ENCODE measurements at places on chromosomes 2 and 18.

- DNase-seq = no peak
These were observed 308.3 kb upstream of the EPAS1 start for GRCh38 chr2:45988879-45989278.

- no peak for DNase-seq
These were observed 62.0 kb upstream of the CAB39 start for GRCh38 chr2:230650585-230651137.

GRCh38 chr2:71306762-71307161 lies 24.8 kb upstream of the ZNF638 start:
- no peak for DNase-seq

DNA sequence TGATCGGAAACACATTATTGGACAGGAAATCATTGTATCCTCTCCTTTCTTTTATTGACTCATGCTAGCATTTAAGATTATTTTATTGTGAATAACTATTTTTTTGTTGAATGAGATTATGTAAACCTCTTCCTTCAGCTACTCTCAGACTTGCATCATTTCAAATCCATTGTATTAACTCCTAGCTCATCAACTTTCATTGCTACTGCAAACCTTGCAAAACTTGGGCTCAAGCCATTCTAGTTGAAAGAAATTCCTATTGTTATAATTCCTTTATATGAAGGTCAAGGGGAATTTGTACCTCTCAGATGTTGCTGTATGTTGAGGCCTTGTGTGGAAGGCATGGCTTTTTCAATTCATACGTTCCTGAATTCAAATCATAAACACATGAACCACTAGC lies 1764.6 kb downstream of the SUCLG1 start:
- DNase-seq = no peak

- no peak for DNase-seq
These were observed 181.8 kb downstream of the PHLPP1 start for GRCh38 chr18:62897153-62897552.

GRCh38 chr2:7633566-7634153 lies 716.4 kb downstream of the RNF144A start:
- no peak for DNase-seq

- no peak for DNase-seq
These were observed 280.6 kb downstream of the MYT1L start for GRCh38 chr2:2050446-2050845.

- no peak for DNase-seq
These were observed 122.2 kb downstream of the DSC3 start for GRCh38 chr18:30920351-30920750.

DNA sequence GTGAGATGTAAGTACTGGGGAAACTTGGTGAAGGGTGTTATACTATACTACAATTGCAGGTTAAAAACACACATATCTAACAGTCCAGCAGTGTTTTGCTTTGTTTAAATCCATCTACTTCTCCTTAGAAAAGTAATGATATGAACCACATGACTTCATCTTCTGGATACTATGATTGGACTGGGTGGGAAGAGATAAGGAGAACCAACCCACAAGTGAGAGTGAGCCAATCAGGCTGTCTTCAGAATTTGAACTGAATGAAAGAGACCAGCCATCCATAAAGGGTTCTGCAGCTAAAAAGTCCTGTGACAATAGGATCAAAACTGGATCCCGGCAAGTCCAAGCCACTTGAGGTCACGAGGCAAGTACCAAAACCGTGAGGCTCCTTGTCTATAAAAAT lies 46.6 kb downstream of the KANSL3 start:
- no peak for DNase-seq

DNA sequence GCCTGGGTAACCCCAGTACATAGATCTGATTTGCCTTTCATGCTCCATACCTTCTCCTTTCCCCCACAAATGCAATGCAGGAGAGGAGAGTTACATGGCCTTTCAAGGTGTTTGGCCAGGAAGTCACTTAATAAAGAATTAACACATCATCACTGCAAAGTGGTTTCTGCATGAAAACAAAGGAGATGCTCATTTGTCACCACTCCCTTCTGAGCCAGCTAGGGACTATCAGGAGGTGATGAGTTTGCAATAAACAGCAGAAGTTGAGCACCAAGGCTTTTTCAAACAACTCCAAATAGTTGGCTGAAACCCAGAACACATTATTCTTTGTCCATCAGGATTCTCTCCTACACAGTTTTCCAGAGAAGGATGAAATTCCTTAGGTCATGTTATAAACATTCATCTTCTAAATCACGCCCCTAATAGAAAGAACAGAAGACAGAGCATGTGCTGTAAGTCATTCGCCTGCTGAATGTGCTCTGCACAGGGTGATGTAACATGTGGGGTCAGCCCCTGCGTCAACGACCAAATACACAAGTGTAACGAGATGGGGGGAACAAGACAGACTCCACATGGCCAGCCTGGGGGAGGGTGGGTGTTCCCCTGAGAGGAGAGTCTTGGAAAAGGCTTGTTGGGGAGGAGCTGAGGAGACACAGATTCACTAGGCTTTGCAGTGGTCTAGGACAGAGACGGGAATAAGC lies 87.3 kb upstream of the RMDN2 start:
- DNase-seq = no peak

DNA sequence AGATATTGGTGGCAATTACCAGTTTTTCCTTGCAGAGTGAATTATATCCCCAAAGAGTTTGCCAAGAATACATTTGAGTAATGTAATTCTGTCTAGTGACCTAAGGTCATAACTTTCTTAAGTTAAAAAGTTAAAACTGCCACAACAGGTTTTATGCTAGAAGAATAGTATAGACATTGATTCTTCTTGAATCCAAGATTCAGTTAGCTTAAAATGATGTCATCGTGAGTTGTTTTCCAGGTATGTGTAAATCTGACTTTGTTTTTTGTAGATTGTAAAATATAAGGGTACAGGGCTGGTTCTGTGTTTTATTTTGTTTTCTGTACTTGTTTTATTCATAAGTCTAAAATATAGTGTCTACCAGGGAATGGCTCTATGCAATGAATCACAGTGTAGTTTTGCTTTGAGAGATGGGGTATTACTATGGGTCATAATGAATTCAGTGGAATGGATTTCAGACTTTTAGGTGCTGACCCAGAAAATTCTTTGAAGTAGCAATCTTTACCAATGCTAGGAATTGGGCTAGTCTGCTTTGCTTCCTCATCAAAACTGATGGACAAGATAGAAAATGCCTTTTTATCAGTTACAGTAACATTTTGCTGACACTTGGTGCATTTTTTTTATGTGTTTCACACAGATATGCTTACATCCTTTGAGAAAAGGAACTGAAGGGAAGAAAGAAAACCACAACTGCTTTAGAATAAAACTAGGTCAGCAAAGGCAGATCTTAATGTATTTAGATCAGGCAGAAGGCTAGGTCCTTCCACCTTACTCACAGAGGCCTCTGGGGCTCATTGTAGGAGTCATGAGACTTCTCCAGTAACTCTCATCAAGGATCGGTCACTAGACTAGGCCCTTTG lies 20.8 kb upstream of the MGAT5 start:
- no peak for DNase-seq

DNA sequence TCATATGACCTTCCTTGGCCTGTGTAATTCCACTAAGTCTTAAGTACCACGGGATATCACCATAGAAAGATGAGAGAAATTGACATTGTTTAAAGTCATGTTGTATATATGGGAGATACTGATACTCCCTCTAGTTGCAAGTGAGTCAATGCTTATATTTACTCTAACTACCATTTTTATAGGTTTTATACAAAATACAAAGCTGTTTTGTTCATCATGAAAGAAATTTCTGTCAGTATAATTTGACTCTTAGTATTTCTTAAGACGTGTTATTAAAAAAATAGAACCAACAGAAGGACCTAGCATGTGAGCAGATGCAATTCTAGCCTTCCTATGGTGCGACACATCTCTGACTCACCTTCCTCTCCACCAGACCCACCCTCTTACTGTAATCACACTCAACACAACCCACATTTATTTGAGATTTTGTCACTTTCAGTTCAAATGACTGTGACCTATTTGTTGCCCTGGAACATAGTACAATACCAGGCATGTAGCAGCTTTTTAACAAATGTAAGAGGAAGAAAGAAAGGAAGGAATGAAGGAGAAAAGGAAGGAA lies 453.1 kb downstream of the CMPK2 start:
- DNase-seq = no peak

Data from stimulated activated CD8-positive, alpha-beta memory T cell treated with anti-CD3 and anti-CD28 coated beads, Interleukin-15, amount 100 ng/mL, for 48 hours (primary cell).